ENCODE measurements at places on chromosomes 1 and 21.

- no peak for DNase-seq
These were observed 33.0 kb downstream of the APP start for GRCh38 chr21:26137379-26138060.

GRCh38 chr1:34178072-34178471 lies 1.4 kb downstream of the C1orf94 start:
- no peak for DNase-seq

GRCh38 chr1:211752951-211753486 lies 77.5 kb downstream of the LPGAT1 start:
- DNase-seq: no peak

DNA sequence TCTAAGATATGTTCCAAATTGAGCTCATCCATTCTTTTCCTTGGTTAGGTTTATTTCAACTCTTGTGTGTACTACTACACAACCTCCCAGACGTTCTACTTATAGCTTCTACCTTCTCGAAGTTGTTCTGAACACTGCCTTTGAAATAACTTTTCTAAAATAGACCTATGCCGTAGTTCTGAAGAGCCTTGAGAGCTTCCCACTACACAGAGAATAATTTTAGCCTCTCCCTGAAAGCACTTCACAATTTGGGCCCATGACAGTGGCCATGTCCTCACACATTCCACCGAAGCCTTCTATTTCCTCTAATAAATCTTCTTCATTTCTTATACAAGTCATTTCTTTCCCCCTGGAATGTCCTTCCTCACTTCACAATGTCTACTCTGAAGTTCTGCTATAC lies 62.2 kb downstream of the CRB1 start:
- no peak for DNase-seq

- DNase-seq: no peak
These were observed 142.6 kb upstream of the GJB5 start for GRCh38 chr1:34612091-34612827.

DNA sequence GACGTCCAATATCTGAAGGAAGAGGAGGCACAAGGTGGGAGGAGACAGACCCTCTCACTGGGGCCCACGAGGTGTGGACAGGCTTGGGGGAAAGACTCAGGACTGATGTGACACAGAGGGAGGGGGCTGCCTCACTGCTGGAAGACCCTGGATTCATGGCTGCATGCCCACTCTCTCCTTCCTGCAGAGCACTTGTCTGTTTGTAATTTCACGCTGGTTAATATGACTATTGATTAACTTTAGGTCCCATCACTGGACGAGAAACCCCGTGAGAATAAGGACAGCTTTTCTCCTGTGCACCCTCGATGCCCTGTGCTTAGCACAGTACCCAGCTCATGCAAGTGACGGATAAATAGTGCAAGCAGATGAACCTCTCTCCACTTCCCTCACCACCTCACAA lies 35.1 kb downstream of the CACNA1S start:
- no peak for DNase-seq

DNA sequence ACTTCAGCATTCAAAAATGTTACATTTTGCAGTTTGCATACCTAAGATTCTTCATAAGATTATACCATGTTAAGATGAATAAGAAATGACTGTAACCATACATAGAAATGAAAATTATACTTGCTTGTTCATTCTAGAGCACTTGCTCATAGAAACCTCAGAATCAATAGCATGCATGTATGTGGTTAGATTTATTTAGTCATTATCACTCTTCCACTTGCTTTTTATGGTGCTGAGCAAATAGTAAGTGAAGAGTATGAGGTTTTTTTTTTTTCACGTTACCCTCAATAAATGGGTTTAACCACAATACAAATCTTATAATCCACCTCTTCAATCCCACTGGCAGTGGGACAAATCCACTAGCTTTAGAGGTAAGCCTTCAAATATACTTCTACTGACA lies 84.7 kb downstream of the LRRC53 start:
- DNase-seq: no peak

GRCh38 chr1:182329471-182329870 lies 62.1 kb downstream of the GLUL start:
- DNase-seq: no peak

- DNase-seq: no peak
These were observed 66.9 kb downstream of the MRPL37 start for GRCh38 chr1:54266908-54267307.

GRCh38 chr21:41965045-41965444 lies 11.2 kb upstream of the C2CD2 start:
- DNase-seq: no peak

GRCh38 chr1:156618853-156619581 lies at the start of gene HAPLN2:
Gene HAPLN2 (plus strand): TSS chr1:156619415. CDS start chr1:156623491, 4,076 bp downstream.
- no peak for DNase-seq

- no peak for DNase-seq
These were observed 186.5 kb downstream of the ROR1 start for GRCh38 chr1:63960326-63960725.

DNA sequence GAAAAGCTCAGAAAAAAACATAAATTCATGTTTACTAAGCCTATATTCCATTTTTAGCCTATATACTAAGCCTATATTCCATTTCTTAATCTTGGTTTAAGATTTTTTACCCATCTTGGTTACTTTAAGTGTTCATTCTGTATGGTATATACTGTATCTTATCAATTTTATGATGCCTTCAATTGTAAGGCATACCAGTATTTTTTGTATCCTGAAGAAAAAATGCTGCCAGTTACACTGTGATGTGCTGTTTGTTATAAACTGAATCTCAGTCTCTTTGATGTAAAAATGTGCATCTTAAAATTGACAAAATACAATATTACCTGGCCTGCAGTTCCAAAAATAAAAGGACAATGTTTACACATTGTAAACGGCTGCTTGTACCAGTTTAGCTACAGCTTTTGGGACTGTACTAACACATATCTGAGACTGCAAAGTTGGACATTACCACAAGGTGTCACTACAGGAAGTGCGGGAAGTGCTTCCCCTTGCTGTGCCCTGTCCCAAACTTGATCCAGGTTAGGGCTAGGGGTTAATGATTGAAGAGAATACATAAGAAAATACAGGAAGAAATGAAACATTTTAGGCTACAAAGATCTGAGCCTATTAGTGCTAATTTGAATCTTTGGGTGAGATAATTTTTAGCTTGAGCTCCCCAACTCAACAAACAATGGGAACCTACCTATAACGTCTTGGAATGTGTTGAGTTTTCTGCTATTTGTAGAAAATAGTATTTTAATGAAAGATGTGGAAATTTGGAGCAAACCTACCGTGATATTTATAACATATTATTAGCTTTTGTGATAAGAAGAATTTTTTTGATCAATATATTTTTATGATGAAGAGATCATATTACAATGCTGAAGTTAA lies 108.9 kb downstream of the LBR start:
- DNase-seq: peak; percentile 3

GRCh38 chr1:110515041-110515440 lies 3.9 kb downstream of the KCNA10 start:
- no peak for DNase-seq

- no peak for DNase-seq
These were observed 44.6 kb downstream of the COQ8A start for GRCh38 chr1:226984521-226985238.

DNA sequence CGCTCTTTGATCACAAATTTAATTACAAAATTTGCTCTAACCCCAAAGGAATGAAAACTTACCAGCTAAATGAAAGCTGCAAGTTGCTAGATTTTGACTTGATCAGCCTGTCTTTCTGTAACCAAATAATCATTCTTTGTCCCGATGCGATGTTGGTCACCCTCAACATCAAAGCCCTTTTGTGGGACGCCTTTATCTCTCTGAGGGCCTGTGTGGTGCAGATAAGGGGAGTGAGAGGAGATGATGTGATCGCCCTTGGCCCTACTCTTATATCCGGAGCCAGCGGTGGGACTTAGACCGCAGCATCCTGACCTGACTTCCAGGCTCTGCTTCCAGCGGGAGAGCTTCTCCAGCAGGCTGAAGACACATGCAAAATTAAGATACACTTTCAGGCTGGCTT lies 19.3 kb upstream of the UMODL1 start:
- DNase-seq: no peak

- DNase-seq: no peak
These were observed 61.5 kb downstream of the GNG12 start for GRCh38 chr1:67771749-67772148.

DNA sequence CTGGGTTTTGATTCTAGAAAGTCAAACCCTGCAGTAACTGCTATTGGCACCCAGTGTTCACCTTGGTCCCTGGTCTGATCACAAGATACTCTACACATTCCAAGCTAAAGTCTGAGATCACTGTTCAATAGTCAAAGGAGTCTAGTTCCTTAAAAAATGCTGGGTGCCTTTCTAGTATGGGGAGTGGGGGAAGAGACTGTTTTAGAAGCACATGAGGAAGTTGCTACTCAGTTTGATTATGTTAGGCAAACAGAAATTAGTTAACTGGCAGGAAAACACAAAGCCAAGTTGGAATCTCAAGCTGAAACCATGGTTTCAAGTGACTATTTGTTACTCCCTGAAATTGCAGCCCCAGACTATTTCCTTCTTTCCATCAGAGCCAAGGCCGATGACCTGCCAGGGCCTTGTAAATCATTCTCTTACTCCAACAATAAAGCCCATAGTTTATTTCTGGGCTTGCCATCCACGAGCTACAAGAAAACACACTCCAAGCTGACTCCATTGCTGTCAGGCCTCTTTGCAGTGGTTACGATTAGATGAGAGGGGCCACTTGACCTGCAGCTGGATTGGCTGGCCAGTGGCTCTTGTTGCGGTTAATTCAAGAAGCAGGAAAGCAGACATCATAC lies 21.1 kb upstream of the VTCN1 start:
- no peak for DNase-seq
